ENCODE measurements at places on chromosomes 7 and 10.
A peak's percentile ranks its signal among the peaks of the same experiment; 100 is the strongest.

- peaks cover 4% of the 10 kb centered on the region for H3K36me3 ChIP-seq
- H3K27me3 ChIP-seq = peaks cover 8% of the 10 kb centered on the region
- no peak for DNase-seq
- H3K27ac ChIP-seq = no peak overlapping the region
- no peaks in the 10 kb centered on the region for H3K4me1 ChIP-seq
These were observed 3.1 kb upstream of the ZNF12 start for GRCh38 chr7:6709808-6710207.

DNA sequence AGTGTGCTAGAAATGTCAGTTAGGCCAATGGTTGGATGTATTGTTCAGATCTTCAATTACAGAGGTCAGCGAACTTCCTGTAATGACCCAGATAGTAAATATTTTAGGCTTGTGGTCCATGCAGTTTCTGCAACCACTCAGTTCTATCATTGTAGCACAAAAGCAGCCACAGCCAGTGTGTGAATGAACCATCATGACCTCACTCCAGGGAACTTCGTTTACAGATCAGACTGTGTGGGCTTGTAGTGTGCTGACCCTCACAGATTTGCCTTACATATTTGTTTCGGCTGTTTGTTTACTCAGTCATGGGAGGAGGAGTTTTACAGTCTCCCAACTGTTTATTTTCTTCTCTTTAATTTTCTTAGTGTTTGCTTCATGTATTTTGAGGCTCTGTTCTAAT, 55.4 kb downstream of the LANCL2 start:
- DNase-seq = no peak
- H3K27ac ChIP-seq = no peak overlapping the region
- peaks cover 6% of the 10 kb centered on the region for H3K36me3 ChIP-seq
- no peak overlapping the region for H3K4me3 ChIP-seq
- no peaks in the 10 kb centered on the region for H3K27me3 ChIP-seq

- no peaks in the 10 kb centered on the region for H3K36me3 ChIP-seq
- H3K27me3 ChIP-seq = peaks cover 92% of the 10 kb centered on the region
- peak overlapping the region; percentile 9 for H3K4me3 ChIP-seq
- H3K27ac ChIP-seq = no peak overlapping the region
These were observed 29.3 kb upstream of the KCNK18 start for GRCh38 chr10:117167789-117168674.

- no peaks in the 10 kb centered on the region for H3K27me3 ChIP-seq
- H3K27ac ChIP-seq = no peak overlapping the region
- H3K36me3 ChIP-seq = no peaks in the 10 kb centered on the region
- peak; percentile 87 for DNase-seq
- H3K4me3 ChIP-seq = no peak overlapping the region
These were observed 102.0 kb downstream of the STRA8 start for GRCh38 chr7:135335628-135336139.

DNA sequence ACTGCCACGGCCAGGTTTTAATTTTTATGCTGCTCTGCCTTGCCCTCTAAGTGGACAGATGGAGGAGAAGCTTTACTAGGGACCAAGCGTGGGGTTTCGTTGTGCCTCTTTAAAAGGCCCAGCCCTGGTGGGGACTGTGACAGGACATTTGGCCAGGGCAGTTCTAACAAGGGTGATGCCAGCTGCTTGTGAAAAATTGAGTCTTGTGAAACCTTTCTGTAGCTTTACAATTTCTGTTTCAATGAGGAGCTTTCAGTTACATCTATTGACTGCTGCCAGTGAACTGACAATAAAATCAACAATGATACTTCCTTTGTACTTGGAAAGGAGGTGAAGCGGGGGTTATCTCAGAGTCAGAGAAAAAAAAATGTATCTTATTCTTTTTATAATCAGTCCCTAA, 233.1 kb upstream of the CSTF2T start:
- H3K27ac ChIP-seq = no peak overlapping the region
- H3K27me3 ChIP-seq = no peaks in the 10 kb centered on the region
- no peaks in the 10 kb centered on the region for H3K36me3 ChIP-seq

- no peak overlapping the region for H3K27ac ChIP-seq
- peaks cover 2% of the 10 kb centered on the region for H3K27me3 ChIP-seq
- H3K36me3 ChIP-seq = no peaks in the 10 kb centered on the region
- no peak for DNase-seq
These were observed 13.8 kb upstream of the LEP start for GRCh38 chr7:128227271-128227670.

Data from large intestine (tissue), 12 donors.